ENCODE measurements at places on chromosomes 11 and 22.

GRCh38 chr11:76626266-76626665 is 44.3 kb downstream of the LRRC32 start:
- DNase-seq: no peak

- no peak for DNase-seq
Measured at GRCh38 chr22:39893526-39893925, at the start of gene ENTHD1. ENTHD1 (minus strand) TSS chr22:39893760; CDS start chr22:39887748, 6,012 bp downstream.

GRCh38 chr22:44669561-44669976 is 32.4 kb upstream of the PRR5 start:
- no peak for DNase-seq

DNA sequence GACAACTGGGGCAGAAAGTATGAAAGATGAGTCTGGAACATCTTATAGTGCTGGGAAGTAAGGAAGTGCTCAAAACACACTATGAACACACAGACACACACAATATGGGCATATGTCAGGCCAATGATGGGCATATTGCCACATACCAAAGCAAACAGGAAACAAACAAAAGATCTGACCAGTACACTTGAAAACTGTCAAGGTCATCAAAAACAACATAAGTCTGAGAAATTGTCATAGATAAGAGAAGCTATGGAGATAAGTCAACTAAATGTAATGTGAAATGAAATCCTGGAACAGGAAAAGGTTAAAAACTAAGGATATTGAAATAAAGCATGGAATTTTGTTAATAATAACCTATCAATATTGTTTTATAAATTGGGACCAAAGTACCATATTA is 46.4 kb downstream of the GUCY1A2 start:
- no peak for DNase-seq

DNA sequence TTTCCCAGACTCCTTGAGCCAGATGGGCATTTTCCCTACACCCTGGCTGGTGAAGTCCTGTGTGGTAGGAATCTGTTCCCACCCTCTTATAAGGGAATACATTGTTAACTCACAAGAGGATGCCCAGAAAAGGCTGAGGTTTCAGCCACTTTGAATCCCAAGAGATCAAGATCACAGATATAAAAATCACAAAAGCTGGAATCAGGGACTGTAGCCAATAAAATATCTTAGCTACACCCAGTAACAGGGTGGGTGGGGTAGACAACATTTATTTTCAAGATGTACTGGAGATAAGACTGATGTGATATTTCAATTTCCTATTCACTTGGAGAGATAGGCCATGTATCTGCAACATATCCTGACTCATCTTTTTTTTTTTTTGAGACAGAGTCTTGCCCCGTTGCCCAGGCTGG is 50.3 kb downstream of the COPB1 start:
- DNase-seq: no peak

- no peak for DNase-seq
Measured at GRCh38 chr22:38935023-38935422, 22.4 kb upstream of the APOBEC3A start.

GRCh38 chr11:18145025-18145424 is 12.7 kb downstream of the MRGPRX3 start:
- no peak for DNase-seq

DNA sequence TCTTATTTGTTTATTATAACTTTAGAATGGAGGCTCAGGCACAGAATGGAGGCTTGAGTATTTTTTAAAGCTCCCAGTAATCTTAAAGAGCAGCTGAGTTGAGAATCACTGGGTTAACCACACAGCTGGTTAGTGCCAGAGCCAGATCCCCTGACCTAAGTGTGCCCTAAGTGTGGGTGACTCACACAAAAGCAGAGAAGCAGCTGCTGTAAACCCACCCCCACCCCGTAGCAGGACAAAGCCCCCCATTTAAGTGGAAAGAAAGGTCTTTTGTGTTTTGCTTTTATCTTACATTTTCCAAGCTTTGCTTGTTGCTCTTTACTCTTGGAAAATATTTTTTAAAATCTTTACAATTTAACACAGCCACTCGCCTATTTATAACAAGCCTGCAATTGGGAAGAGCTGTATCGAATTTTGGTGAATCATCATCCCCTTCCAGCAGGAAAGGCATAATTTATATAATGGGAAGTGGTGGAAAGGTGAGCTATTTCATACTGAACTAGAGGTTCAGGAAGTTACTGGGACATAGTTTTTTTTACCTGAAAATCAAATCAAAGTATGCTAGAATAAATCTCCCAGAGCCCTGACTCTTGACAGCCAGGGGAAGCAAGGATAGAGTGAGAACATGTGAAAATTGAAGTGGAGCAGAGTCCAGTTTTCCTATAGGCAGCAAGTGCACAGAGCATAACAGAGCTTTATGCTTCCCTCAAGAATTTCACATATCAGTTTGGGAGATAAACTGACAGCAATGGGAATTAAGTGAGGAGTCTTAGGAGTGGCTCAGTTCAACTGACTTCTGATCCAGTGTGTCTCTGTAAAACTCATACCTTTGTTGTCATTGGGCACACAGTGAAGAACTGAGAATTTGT is 405.7 kb downstream of the AASDHPPT start:
- no peak for DNase-seq

DNA sequence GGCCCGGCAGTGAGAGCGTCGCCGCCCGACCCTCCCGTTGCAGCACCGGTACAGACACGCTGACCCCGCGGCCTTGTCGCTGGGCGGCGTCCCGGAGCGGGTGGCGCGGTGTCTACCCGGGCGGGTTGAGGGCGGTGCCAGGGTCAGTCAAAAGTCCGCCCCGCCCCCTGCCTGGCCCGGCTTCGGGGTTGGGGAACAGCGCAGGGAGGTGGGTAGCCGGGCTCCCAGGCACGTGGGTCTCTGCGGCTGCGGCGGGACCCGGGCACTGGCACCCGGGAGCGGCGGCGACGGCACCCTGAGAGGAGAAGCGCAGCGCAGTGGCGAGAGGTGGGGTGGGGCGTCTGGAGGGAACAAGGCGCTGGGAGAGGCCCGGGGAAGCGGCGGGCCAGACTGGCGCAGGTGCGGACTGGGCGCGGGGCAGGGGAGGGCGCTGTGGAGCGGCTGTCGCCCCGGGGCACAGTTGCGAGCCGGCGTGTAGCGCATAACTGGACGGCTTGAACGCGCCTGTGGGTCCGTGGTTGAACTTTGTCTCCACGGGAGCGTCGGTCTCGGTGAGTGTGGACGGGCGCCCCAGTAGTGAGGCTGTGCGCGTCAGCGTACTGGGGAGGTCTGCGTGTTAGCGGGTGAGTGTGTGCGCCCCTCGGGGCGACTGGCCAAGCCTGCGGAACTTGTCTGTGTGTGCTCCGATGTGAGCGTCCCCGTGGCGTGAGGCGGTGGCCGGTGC is at the start of gene P2RY2:
TSS of gene P2RY2 (plus strand) at position 176 of the 724 bp plus-strand sequence. CDS start 15,879 bp downstream, outside the sequence.
- DNase-seq: no peak

- DNase-seq: no peak
Measured at GRCh38 chr11:73172992-73173656, 31.0 kb upstream of the FCHSD2 start.

DNA sequence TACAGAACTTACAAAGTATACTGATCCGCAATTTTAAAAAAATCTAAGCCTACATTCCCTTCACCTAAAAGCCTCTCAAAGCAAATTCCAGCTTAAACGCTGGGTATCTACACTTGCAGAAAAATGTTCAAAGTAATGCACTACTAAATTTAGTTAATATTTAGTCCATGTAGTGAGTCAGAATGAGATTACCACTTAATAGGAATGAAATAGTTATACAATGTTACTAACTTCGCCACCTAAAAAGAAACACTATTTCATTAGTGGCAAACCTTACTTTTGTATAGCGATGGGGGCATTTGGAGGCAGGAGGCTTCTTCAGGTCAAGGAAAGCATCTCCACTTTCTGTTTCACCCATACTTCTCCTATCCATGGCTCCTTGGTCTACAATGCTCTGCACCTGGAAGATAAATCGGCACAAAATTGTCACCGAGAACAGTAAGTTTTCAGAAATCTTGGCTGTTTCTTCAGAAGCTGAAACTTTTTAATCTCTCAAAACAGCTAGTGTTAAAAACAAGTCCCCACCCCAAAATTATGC is 1.2 kb downstream of the EIF4ENIF1 start:
- DNase-seq: no peak

All from NCI-H187 treated with DMSO at 0.1 percent for 48 hours (cell line).